ENCODE measurements at places on chromosomes 2 and 18. TPM values are rescaled to one million over a fixed set of nuclear protein-coding genes. Genes with fewer than 3 reads are reported as not detected.

The ORMDL1 gene
- 77.6 TPM for total RNA-seq

The MAB21L4 gene
- 34.5 TPM for total RNA-seq

The POU3F3 gene
- total RNA-seq, result not detected

The TUBA3D gene
- 126 TPM for total RNA-seq

The SDC1 gene
- 108 TPM for total RNA-seq

DNA sequence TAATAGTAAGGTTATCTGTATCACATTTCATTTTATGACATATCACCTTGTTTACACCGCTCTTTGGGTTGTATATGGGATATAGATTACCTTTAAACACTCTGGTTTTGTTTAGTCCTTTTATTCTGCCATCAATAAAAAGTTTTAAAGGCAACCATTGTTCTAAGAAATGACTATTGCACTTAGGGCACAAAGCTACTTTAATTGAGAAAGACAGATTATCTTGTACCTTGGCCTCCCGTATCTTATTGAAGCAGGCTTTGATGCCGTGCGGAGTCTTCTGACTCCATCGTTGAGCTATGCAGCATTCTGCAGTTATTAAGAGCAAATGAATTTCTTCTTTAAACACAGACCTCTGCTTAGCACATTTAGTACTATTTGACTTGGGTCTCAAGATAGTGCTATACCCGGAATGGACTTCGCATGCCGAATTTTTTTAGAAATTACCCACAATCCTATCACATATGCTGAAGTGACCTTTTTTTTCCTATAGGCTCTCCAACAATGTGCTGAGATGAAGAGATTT, 16.7 kb downstream of the PKDCC start:
- DNase-seq, result peak; percentile 81

GRCh38 chr2:19857806-19858205, 44.0 kb downstream of the TTC32 start:
- no peak for DNase-seq

DNA sequence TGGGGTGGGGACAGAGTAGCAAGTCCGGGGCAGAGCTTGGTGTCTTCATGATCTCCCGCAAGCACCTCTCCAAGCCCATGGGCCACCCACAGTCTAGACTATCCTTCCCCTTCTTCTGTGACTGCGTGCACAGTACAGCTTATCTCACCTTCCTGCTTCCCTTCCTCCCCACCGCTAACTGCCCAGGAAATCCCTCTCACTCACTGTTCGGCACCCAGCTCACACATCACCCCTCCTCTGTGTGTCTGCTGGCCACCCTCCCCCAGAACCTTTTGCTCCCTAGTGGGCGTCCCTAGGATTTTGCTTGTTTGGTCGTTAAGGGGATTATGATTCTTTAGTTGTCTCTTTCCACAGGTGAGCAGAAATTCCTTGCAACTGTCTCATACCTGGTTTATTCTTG, 31.5 kb upstream of the SMAD7 start:
- DNase-seq, result no peak

- DNase-seq, result no peak
These were observed 15.5 kb downstream of the CENPA start for GRCh38 chr2:26801328-26801727.

DNA sequence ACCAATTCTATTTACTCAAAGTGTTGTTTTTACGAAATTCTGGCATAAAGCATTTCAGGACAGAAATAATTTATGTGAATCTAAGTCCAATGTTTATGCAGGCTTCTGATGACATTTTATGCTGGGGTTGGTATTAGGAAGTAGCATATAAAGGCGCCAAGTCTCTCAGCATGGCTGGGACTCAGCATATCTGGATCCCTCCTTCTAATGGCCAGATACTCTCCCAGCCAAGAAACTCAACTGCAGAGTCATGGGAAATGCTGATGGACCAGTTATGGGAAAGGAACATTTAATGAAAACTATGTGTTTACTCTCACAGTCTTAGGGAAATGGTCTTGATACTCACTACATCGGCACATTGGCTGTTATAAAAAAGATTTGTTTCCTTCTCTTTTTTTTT, 392.2 kb downstream of the ARHGAP15 start:
- no peak for DNase-seq

DNA sequence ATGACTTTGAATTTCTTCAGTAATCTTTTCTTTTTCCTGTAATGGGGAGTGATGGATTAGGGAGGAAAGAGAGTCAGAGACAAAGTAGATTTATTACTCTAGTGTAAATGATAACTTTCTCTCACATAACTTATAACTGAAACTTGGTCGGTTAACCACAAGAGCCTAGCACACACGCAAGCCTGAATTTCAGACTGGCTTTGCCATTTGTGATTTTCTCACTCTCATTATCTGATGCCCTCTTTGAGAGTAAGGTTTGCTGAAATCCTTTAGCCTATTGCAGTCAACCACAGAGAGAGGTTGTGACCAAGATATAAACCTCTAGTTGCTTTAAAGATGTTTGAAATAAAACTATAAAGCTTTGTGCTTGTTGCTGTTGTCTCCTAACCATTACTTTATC, 117.9 kb upstream of the NETO1 start:
- no peak for DNase-seq

DNA sequence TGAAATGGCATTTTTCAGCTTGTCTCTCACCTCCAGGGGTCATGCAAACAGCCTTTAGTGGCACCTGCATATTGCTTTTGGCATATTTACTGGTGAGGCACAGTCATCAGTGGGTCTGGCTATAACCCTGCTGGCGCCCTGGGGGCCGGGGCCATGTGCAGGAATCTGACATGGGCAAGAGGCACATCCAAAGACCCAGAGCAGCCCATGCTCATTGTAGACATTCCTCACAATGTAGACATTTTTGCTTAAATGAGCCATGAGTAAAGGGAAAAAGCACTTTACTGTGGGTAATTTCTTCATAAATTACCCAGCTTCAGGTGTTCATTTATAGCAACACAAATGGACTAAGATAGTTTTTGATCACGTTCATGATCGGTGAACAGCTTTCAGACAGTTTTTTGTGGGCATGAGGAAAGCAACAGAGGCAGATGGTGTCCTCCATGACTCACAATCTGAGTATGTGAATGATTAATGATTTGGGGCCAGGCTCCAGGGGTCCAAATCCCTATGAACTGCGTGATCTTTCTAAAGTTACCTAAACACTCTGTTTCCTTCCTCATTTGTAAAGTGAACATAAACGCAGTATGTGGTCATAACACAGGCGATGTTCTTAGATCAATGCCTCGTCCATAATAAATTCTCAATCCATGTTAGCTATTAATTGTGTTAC, 85.8 kb downstream of the LIPG start:
- DNase-seq, result no peak

GRCh38 chr2:11160731-11161455, 5.6 kb downstream of the SLC66A3 start:
- no peak for DNase-seq

DNA sequence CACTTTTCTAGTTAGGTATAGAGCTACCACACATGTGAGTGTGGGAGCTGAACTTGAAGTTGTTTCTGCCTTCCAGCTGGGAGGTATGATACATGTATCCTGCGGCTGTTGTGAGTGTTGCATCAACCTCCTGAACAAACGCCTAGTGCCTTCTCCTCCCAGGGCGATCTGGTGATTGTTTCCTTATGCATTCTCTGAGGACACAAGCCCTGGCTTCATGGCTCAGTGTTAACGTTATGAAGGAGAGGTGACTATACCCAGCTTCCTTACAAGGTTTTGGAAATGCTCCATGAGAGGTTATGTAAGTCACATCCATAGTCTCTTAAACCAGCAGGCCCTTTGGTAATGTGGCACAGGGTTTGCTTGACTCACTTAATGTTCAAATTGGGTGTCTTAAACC, 64.9 kb downstream of the SPRED2 start:
- peak; percentile 48 for DNase-seq

GRCh38 chr2:38504169-38504568, 98.6 kb downstream of the HNRNPLL start:
- no peak for DNase-seq

DNA sequence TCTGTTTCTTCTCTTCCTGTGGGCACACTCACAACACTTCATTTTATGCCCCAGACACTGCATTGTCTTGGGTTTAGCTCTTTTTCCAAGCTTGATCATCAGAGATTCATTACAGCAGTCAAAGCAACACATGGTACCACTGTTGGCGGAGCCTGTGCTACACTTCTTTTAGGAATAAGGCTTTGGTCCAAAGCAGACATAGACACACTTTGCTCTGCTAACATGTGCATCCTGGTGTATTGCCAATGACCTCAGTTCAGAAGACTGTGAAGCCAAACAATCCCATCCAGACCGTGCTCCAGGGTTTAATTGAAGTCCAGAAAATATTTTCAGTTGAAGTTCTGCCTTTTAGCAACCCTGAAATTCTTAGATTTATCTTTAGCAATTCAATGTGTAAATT, 354.6 kb upstream of the RAB12 start:
- no peak for DNase-seq

DNA sequence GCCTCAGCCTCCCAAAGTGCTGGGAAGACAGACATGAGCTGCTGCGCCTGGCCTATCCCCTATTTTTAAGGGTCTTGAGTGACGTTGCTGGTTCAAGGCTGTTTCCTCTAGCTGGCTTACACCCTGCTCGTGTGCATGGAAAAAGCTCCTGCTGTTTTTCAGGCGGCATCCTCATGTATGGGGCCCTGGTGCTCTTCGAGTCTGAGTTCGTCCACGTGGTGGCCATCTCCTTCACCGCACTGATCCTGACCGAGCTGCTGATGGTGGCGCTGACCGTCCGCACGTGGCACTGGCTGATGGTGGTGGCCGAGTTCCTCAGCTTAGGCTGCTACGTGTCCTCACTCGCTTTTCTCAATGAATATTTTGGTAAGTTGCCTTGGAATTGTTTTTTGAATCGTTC, 22.0 kb upstream of the NFATC1 start:
- DNase-seq, result no peak

DNA sequence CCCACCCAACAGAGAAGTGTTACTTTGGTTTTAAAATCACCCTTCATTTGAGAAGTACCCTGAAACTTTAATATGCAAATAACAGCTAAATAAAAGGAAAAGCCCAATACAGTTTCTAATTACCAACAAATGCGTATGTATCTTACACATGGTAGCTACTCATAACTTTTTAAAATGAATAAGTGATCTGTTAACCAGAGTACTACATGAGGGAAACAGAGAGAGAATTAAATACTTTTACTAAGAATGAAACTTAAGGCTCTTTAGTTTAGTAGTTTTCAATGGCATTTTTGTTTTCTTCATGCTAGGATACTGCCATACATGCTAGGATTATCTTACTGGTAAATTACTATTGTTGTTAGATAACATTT, 39.1 kb upstream of the NABP1 start:
- DNase-seq, result no peak

DNA sequence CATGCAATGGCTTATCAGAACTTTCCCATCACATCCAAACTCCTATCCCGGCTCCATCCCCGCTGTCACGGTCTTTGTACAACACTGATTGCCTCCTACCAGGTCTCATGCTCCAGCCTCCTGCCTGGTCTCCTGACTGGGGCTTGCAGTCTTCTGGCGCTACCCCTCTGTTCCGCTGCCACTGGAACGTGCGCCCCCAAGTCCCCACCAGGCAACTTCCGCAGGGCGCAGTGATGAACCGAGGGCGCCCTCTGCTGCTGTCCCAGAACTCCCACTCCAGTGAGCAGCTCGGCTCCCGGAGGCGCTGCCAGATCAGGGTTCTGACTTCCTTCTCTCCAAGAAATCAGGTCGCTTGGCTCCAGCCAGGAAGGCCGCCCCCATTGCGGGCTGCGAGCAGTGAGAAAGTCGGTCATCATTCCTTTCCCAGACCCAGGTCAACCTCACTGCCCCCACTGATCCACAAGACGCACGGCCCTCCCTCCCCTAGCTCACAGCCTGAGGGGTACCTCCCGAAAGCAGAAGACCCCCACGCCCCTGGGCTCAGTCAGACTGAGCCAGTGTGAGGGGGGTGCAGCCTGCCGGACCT, 43.9 kb upstream of the RAB11FIP5 start:
- peak; percentile 83 for DNase-seq

- DNase-seq, result no peak
These were observed 48.6 kb downstream of the BCL2L11 start for GRCh38 chr2:111169268-111169667.

GRCh38 chr18:23181547-23181946, 46.3 kb downstream of the CABLES1 start:
- no peak for DNase-seq

- DNase-seq, result no peak
These were observed 108.9 kb downstream of the CD226 start for GRCh38 chr18:69838620-69839411.

DNA sequence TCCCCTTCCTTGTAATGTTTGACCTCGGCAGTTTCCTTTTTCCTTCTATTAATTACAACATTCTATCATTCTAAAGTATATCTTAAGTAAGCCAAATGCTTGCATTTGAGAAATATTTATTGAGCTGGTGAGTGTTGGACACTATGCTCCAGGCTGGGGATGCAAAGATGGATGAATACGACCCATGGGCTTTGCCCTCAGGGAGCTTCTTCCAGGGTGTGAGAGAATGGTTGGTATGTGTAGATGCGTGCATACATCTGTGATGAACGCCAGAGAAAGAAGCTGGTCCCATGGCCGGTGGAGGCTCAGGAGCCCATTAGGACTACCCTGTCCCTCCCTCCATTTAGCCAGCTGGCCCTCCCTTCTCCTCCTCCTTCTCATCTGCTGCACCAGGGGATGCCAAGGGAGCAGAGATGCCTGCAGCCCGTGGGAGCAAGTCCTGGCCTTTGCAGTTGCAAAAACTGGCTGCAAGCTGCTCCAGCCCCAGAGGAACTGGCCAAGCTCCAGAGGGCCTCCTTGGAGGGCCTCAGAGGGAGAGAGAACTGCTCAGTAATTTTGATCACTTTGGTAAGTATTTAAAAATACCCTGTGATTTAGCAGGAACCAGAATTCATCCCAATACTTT, 65.7 kb upstream of the FOSL2 start:
- DNase-seq, result no peak

GRCh38 chr2:239290618-239291474, 110.0 kb downstream of the HDAC4 start:
- no peak for DNase-seq

DNA sequence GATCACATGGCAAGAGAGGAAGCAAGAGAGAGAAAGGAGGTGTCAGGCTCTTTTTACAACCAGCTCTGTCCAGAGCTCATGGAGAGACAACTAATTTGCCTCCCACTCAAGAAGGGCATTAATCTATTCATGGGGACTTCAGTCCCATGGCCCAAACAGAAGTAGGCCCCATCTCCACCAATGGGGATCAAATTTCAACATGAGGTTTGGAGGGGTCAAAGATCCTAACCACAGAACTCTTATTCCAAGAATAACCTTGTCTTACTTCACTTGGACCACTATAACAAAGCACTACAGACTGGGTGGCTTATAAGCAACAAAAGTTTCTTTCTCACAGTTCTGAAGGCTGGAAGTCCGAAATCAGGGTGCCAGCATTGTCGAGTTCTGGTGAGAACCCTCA, 31.8 kb downstream of the GRB14 start:
- DNase-seq, result no peak

Measured in hepatocyte (in vitro differentiated cells).